ENCODE measurements at places on chromosomes 7 and 10. TPM values are rescaled to one million over a fixed set of nuclear protein-coding genes. Genes with fewer than 3 reads are reported as not detected.

DNA sequence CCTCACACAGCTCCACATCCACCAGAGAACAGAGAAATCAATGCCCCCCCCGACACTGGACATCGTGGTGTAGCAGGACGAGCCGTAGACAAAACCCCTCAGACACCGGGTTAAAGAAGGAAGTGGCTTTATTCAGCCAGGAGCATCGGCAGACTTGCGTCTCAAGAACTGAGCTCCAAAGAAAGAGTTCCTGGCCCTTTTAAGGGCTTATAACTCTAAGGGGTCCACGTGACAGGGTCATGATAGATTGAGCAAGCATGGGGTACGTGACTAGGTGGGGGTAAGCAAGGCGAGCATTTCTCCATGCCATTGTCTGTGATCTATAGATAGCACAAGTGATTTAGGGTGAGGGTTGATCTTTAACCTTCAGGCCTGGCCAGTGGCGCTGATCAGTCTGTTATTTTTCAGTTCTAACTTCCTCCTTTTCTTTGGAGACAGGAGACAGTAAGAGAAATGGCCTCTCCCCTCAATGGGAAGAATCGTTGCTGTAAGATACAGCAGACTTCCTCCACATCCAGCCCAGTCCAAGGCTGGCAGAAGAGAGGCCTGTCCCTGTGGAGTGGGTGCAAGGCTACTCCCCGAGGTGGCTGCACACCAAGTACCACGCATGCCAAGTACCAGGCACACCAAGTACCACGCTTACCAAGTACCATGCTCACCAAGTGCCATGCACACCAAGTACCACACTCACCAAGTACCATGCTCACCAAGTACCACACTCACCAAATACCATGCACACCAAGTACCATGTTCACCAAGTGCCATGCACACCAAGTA is 19.5 kb upstream of the PPP2R2D start:
- H3K27me3 ChIP-seq = no peaks in the 10 kb centered on the region
- H3K36me3 ChIP-seq = no peaks in the 10 kb centered on the region
- no peak for DNase-seq

DNA sequence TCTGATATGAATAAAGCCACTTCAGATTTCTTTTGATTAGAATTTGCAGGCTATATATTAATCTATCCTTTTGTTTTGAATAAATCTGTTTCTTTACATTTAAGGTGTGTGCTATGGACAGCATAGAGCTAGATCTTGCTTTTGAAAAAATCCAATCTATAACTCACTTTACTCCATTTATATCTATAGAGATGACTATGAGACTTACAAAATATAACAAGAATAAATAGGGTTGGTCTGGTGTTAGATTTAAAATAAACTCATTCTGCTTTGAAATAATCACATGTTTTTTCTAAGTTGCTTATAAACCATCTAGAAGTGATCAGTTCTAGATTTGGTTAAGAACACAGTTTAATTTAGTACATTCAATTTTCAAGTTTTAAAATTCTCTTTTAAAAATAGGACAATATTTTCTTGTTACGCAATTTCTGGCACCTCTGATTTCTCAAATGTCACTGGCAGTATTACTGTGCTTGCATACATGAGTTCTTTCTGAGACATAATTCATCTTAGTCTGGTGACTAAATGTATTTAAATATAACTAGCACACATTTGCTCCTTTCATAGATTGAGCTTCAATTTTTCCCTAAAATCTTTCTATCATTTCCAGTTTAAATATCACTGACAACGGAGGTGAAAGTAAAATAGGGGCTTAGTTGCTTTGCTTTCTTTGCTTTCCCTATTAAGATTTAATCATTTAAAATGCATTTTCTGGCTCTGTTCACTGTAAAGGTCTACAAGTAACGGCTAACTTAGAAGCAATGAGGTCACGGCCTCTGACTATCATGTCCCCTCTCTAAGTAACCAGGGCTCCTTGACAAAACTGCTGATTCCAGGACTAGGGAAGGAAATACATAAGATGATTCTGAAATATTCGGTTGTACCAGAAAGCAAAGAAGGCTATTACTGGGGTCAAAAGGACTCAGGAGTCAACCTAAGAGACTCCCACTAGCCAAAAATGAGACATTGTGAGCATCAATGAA is 89.3 kb downstream of the ICA1 start:
- no peaks in the 10 kb centered on the region for H3K4me1 ChIP-seq
- no peak for DNase-seq
- no peaks in the 10 kb centered on the region for H3K27me3 ChIP-seq
- no peak overlapping the region for H3K4me3 ChIP-seq
- no peak overlapping the region for H3K27ac ChIP-seq
- H3K36me3 ChIP-seq = no peaks in the 10 kb centered on the region

DNA sequence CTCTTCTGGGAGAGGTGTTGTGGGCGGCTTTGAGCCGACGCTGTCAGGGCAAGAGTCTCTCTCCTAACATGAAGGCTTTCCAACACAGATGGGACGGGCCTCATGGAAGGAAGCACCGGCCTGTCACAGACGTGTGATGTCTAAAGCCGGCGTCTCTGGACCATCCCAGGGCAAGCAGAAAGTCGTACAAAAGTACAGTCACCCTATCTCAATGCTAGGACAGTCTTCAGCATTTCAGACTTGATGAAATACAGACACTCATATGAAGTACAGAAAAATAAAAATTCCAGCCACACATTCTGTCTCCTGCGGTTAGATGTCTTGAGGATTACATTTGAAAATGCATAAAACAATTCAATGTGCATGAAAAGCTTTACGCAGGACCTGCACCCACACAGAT is 30.6 kb downstream of the CYP2W1 start:
- H3K4me3 ChIP-seq = no peak overlapping the region
- no peaks in the 10 kb centered on the region for H3K27me3 ChIP-seq
- no peak for DNase-seq
- H3K27ac ChIP-seq = no peak overlapping the region
- no peaks in the 10 kb centered on the region for H3K4me1 ChIP-seq

Gene PTTG1IP2
- total RNA-seq = not detected

Gene CRTAC1
- total RNA-seq = not detected

Measured in adrenal gland (tissue), 19 donors.